ENCODE measurements at places on chromosomes 6 and 20.

- DNase-seq, result peak; percentile 37
Observed at GRCh38 chr20:3340443-3340842, 67.0 kb downstream of the DNAAF9 start.

DNA sequence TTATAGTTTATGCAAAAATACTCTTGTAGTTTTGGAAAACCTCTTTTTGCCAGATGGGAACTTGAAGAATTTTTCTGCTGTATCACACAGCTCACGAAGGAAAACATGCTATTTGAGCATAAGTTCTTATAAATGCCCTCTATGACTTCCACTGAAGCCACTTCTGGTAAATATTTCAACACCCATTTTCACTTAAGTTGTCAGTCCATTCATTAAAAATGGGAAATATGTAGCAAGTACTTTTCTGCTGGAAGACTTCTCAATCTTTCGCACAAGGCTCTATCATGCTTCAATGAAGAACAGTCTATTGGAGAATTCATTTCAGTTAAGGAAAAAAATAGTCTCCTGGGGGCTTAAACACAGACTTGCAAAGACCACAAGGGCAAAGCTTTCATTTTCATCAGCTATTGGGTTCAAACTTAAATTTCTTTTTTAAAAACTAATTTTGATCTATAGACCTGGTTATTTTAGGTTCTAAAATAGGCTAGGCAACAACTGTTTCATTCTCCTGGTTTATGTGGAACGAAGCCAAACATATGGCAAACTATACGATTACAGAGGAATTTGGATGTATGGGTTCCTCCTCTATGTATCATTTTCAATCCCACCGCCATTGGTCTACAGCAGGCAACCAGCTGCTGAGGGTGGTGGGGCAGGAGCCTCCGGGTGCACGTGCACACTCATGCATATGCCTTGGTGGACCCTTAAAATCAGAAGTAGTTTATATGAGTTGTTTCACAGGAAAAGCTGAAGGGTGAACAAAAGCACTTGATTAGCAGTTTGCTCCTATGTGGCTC is 38.7 kb downstream of the LAMA4 start:
- DNase-seq, result no peak

GRCh38 chr6:84575264-84575663 is 189.1 kb downstream of the TBX18 start:
- DNase-seq, result no peak

- DNase-seq, result no peak
Observed at GRCh38 chr20:47295921-47296426, 60.5 kb downstream of the ZMYND8 start.

- DNase-seq, result peak; percentile 85
Observed at GRCh38 chr6:32244946-32245398, 21.1 kb upstream of the NOTCH4 start.

DNA sequence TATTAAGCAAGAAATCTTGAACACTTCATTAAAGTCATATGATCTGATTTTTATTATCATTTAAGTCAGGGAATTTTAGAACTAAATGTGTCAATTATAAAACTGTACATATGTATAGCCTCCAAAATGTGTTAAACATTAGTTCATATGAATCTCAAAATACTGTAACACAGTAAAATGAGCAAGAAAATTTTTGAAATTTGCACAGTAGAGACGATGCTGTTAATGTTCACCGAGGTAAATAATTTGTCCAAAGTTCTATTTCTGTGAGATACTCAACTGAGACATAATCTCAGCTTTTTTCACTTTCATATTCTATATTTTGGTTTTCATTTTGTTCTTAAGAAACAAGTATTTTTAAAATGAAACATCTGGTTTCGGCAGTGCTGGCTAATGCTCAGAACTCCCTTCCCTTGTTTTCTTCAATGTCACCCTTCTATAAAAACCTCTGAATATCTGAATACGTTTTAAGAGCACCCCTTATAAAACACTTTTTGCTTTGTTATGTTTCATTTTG is 353.1 kb downstream of the LAMA2 start:
- no peak for DNase-seq

- peak; percentile 48 for DNase-seq
Observed at GRCh38 chr6:15621203-15622044, 41.4 kb downstream of the DTNBP1 start.

DNA sequence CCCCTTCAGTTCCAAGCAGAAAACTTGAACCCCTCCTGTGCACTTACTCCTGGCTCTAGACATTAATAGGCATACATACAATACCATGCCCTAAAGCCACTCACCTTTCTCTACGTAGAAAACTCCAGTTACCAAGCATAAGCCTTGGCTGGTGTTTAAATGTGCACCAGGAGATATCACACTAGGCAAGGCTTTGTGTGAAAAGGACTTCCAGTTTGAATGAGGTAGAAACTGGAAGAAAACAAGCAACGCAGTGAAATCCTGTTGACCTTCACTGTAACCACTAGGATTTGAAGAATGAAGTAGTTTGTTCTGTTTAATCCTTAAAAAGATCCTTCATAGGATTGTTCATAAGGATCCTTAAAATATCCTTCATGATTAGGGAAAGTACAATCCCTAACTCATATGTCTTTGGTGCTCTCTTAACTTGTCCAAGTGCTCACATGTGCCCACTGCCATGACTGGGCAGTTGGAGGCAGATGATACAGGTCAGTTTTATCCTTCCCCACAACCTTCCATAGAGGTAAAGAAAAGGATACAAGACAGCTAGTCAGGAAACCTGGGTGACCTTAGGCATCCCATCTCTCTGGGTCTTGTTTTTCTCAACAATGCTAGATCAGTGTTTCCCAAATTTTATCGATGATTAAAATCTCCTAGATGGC is 9.2 kb upstream of the SCGN start:
- DNase-seq, result no peak

DNA sequence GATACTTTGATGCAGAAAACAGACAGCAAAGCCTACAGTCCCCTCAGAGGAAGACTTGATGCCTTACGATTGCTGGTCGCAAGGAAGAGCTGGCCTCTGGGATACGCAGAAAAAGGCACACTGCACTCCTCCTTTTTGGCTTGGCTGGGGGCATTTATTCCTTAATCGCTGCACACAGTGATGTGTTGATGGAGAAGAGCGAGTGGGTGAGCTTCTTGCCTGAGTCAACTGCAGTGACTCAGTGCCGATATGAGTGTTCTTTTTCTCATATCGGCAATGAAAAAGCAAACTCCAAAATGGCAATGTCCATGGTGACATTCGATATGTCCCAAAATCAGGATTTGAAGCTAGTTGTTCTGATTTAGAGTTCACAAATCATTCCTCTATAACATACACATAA is 794.8 kb downstream of the HACE1 start:
- DNase-seq, result no peak

DNA sequence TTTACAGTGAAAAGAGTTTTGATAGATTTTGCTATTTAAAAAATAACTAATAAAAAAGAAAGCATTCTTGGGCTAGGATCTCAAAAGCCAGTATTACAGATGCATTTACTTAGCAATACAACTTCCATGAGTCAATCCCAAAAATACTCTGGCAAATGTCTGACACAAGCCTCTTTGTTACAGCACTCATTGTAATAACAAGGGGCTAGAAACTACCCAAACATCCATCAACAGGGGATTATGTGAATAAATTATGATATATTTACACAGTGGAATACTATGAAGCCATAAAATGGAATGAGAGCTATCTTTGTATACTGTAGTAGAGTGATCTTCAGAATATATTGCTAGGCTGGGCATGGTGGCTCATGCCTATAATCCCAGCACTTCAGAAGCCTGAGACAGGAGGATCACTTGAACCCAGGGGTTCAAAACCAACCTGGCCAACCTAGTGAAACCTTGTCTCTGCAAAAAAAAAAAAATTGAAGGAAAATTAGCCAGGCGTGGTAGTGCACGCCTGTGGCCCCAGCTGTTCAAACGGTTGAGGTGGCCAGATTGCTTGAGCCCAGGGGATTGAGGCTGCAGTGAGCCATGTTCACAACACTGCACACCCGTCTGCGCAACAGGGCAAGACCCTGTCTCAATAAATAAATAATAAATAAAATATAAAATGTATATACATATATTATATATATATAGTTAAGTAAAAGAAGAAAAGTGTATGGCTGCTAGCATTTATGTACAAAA is 34.7 kb upstream of the TOP1 start:
- no peak for DNase-seq

DNA sequence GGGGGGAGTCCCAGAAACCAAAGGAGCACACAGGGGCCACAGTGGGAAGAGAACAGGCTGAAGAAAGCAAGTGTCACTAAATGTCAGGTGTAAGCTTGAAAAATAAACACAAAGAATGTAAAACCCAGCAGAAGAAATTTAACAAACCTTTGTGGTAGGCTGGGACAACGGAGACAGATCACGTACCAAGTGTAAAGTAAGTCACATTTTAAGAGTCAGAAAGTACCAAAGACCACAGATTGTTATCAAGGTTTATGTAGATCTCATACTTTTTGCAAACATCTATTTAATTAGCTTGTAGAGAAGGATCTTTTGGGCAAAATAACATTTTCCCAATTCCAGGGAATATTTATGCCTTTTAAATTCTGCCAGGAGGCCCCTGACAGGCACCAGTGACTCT is 1.6 kb downstream of the CLIC5 start:
- no peak for DNase-seq

- DNase-seq, result no peak
Observed at GRCh38 chr20:3651204-3651962, 11.8 kb downstream of the GFRA4 start.

- no peak for DNase-seq
Observed at GRCh38 chr6:137851669-137852068, 15.4 kb upstream of the TNFAIP3 start.

DNA sequence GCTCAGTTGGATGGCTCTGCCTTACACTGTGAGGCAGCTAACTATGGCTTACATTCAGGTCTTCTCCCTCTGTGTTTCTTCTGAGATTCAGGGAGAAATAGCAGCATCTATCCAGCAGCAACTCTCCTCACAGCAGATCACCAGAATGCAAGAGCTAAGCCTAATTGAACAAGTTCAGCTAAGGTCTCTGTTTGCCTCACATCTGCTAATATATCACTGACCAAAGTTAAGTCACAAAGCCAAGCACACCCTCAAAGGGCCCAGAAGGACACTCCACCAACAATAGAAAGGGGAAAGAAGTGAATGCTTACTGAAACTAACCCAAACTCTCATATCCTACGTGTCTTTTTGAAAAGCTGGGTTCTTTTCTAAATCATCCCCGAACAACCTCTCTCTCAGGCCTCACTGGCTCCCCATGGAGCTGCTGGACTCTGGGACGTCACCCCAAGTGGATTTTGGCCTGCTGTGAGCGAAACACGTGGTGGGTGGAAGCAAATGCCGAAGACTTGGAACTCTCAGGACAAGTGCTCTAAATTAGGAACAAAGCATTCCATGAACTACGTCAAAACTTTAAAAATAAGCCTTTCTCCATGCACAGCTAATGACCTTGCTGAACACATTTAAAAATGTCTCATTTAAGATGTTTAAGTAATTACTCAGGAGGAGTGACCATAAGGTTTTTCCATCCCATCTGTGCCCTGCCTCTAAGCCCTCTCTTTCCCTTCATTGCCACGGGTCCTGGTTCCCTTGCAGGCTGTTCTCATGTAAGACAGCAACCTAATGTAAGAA is 167.5 kb upstream of the PLCB4 start:
- DNase-seq, result no peak

DNA sequence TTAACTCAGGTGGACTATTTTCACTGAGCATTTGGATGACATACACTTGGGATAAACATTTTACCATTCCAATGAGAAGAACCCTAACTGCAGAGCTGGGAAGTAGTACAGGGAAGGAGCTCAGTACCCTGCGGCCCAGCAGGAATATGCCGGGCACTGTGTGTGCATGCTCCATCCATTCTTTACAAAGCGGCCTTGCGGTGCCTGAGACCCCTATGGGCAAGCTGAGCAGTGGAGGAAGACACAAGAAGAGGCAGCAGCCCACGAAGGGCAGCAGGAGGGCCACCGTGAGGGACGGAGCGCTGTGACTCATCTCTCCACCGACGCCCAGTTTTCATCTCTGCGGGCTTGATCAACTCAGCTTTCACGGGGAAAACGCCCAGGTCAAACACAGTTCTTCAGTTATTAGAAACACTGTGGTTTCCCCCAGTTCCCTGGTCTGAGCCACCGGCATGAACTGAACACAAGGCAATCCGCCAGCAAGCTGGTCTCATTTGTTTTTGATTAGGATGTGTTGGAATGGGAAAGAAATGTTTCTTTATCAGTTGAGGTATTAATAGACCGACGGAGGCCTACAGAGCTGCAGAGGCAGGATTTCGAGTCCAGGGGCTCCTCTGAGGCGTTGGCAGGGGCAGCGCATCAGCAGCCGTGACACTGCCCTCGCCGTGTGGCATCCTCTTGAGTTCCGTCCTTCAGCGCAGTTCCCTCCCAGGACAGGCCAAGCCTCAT is 44.9 kb downstream of the IRF4 start:
- DNase-seq, result peak; percentile 3

GRCh38 chr6:144928847-144929246 is 643.7 kb downstream of the UTRN start:
- no peak for DNase-seq

- DNase-seq, result no peak
Observed at GRCh38 chr6:144690133-144690532, 405.0 kb downstream of the UTRN start.

- DNase-seq, result peak; percentile 69
Observed at GRCh38 chr6:146582857-146583256, 15.9 kb upstream of the ADGB start.

- DNase-seq, result no peak
Observed at GRCh38 chr20:60117065-60117464, 158.8 kb downstream of the CDH26 start.

GRCh38 chr6:127338936-127339335 is 4.5 kb downstream of the ECHDC1 start:
- no peak for DNase-seq

- DNase-seq, result no peak
Observed at GRCh38 chr6:149065121-149065520, 252.4 kb upstream of the TAB2 start.

DNA sequence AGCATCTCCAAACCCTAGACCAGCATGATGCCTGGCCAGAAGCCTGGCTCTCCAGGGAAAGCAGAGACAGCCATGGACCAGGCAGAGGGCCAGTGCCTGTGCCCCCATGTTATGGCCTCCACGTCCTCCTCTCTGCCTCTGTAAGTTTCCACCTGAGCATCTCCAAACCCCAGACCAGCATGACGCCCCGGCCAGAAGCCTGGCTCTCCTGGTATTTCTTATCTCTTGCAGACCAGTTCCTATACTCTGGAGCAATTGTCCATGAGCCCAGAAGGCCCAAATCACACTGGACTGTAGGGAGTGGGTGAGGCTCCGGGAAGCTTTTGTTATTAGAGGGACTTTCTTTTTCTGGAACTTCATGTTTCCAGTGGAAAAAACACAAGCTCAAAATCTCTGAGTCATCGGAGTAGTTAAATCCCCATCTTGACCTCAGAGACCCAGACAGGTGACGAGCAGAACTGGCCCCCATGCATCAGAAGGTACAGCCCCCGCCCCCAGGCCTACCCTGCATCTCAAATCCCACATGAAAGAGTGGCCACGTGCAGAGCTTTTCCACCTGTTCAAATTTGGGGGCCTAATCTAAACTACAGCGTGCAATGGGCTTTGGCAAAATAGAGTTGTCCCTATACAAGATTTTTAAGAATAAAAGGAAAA is 110.2 kb upstream of the FOXQ1 start:
- DNase-seq, result no peak

Data from cardiac muscle cell (in vitro differentiated cells and primary cell).